Neural crest cell (in vitro differentiated cells): ENCODE measurements at places on chromosomes 3 and 15. TPM values are rescaled to one million over a fixed set of nuclear protein-coding genes. Genes with fewer than 3 reads are reported as not detected.

GRCh38 chr15:94395640-94396039, 164.3 kb downstream of the MCTP2 start:
- H3K4me3 ChIP-seq, result no peak overlapping the region
- H3K27ac ChIP-seq, result no peak overlapping the region
- no peak for DNase-seq
- no peaks in the 10 kb centered on the region for H3K27me3 ChIP-seq
- H3K4me1 ChIP-seq, result peaks cover 8% of the 10 kb centered on the region

DNA sequence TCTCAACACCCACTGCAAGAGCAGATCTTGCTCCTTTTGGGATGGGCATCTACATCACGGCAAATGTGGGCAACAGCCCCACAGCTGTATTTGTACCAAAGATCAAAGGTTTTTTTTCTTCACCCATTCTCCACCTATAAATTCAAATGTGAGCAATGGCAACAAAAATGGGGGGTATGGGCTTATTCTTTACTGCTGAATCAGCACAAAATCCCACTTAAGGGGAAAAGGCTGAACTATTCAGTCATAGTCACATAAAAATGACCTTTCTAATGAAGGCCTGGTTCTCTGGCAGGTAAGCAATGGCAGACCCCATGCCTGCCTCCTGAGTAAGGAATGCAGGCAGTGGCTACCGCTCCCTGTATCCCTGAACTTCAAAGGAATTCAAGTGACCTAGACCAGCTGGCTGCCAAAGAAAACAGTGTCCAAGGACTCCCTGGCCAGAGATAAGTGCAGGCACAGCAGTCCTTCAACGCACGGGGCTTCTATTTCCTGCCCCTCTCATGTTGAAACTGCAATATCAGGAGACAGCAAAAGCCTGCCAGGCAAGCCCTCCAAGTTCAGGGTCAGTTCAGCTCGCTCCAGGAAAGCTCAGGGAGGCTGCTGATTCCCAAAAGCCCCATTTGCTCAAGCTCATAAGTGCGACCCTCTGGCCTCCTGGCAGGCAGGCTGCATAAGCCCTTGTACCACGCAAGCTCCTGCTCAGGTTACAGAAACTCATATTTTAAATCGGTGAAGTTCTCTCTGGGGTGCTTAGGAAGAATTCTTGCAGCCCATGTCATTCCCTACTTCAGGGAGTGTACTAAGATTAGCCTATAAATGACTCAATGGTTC, 134.1 kb downstream of the PDZRN3 start:
- peaks cover 13% of the 10 kb centered on the region for H3K4me1 ChIP-seq
- DNase-seq, result no peak
- H3K4me3 ChIP-seq, result no peak overlapping the region
- no peaks in the 10 kb centered on the region for H3K36me3 ChIP-seq

GRCh38 chr3:146092230-146092629, 68.8 kb downstream of the PLOD2 start:
- H3K4me1 ChIP-seq, result peaks cover 8% of the 10 kb centered on the region
- no peaks in the 10 kb centered on the region for H3K27me3 ChIP-seq
- no peak for DNase-seq
- H3K36me3 ChIP-seq, result peaks cover 3% of the 10 kb centered on the region
- H3K27ac ChIP-seq, result no peak overlapping the region

The SST gene
- total RNA-seq, result 4.5 and 4.6 TPM in 2 replicates
